ENCODE measurements at places on chromosomes 5 and 9. TPM values are rescaled to one million over a fixed set of nuclear protein-coding genes. Genes with fewer than 3 reads are reported as not detected.

DNA sequence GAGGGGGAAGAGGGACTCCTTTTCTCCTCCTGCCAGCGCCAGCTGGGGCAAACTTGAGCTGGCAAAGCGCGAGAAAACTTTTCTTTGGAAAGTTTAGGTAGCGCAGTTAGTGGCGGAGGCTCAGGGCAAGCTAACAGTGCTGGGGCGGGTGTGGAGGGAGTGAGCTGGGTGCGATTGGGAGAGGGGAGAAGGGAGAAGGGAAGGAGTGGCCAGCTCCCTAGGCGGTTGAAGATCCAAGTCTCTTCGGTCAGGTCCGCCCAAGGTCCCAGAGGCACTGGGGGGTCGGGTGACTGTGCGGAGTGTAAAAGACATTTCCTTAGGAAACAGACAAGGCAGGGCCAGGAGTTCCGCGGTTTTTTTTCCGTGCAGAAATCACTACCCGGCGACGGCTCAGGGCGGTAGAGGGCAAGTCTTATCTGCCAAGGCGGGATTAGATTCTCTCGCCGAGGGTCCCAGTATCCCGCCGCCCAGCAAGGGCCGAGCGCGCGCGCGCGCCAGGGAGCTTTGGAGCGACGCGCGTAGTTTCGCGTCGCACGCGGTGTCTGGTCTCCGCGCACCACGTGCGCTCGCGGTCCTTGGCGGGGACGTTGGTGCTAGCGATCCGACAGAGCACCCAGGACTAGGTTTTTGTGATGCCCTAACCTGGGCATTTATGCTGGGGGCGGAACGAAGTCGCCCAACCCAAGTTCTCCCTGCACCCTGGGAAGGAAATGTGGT is 33.6 kb upstream of the NFIB start:
- no peak for DNase-seq

BRD8 gene
- 76.3 TPM for total RNA-seq

GRCh38 chr5:61991430-61991829 is 314.6 kb upstream of the KIF2A start:
- no peak for DNase-seq

DNA sequence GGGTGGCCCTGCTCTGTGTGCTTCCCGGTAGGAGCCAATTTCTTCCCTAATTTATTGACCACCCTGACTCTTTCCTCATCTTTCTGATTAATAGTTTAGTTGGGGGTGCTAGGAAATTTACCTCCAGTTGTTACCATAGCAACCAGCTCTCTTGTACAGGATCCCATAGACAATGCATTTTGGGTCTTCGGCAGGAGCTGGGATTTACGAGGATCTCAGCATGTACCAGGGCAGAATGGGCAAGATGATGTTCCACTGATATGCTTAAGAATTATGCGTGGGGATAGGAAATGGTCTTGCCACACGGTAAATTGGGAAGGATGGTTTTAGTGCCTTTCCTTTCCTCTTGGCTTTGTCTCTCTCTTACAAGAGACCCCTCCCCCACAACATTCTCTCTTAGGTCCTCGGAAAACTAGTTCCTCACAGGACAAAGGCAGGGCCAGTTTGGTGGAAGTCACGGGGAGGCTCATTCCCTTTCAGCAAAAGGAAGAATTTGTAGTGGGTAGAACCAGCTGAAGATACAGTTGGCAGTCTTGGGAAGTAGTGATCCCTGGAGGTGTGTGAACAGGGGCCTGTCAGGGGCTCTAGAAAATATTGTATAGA is 133.4 kb upstream of the SHB start:
- no peak for DNase-seq

FOXD4 gene
- total RNA-seq: not detected

PCSK1 gene
- not detected for total RNA-seq

POU5F2 gene
- total RNA-seq: 1.1 TPM

DNA sequence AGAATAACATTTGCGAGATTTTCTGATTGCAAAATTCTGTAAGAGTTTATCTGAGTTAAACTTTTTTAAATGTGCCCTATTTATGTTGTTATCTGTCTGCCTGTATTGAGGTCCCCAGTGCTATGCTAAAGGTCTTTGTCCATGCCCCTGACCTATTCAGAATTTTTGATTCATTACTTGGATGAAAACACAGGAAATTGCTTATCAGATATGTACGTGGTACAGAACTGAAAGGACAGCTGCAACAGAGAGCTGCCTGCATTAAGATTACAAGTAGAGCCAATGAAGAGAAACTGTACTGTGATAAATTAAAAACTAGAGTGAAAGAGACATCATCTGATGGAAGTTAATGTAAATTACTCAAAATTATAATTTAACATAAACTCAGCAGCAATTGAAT is 408.8 kb downstream of the ADGRV1 start:
- no peak for DNase-seq

- DNase-seq: no peak
Observed at GRCh38 chr5:180081481-180081880, 9.9 kb upstream of the RNF130 start.

CDC37L1 gene
- 8.0 TPM for total RNA-seq

DNA sequence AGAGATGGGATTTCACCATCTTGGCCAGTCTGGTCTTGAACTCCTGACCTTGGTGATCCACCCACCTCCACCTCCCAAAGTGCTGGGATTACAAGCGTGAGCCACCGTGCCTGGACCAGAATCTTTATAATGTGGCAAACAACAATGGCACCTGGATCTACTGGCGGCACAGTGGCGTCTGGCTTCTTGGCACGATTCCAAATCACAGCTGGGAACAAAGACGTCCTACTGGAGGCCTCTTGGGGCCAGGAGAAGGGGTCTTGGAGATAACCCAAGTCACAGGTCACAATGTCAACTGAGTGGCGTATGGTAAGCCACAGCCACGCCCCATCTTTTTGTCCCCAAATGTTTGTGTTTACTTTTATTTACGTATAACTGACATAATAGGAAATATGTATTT is 77.8 kb upstream of the RAPGEF1 start:
- DNase-seq: no peak
